Central memory CD8-positive, alpha-beta T cell (primary cell): ENCODE measurements at places on chromosomes 4 and X.

GRCh38 chrX:50000937-50001542 lies 78.6 kb downstream of the CLCN5 start:
- no peak for DNase-seq

DNA sequence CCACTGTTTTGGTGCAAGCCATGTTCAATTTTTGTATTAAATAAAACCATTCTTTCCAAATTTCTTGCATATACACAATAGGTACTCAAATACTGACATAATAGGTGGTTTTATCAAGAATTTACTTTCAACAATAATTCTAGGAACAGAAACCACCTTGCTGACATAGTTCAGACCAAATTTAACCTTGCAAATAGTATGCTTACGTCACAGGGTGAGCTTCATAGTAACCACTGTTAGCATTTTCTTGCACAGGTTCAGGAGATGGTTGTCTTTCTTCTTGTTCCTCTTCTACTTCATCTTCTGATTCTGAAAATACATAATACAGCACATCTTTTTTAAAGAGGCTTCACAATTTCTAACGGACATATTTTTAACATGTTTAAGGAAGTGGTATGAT lies 17.6 kb downstream of the G3BP2 start:
- DNase-seq: no peak

- DNase-seq: no peak
Observed at GRCh38 chr4:75698963-75699228, 25.5 kb upstream of the USO1 start.

DNA sequence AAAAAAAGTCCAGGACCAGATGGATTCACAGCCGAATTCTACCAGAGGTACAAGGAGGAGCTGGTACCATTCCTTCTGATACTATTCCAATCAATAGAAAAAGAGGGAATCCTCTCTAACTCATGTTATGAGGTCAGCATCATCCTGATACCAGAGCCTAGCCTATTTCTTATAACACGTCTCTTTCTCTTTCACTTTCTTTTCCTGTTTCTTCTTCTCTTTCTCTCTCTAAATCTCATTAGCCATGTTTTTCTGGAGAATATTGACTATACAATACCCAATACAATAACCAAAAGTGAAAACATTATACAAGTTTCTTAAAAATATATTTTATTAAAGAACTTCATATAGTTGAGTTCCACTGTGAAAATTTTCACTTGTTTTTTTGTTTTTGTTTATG lies 1154.9 kb upstream of the PCDH7 start:
- no peak for DNase-seq

DNA sequence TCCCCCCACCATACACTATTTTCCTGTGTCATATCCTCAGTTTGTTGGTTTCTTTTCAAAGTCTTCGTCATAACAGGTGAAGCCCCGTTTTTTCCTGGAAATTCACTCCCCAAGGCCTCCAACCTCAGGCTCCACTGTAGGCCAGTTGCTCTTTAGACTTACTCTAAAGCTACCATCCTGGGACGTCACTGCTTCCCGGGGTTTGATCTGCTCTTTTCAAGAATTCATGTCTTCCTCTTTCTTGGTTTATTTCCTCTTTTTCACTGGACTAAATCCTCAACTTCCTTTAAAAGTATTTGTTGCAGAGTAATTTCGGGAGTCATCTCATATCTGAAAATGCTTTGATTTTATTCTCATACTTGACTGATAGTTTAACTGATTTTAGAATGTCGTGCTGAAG lies 6.5 kb upstream of the SERTM2 start:
- DNase-seq: no peak

DNA sequence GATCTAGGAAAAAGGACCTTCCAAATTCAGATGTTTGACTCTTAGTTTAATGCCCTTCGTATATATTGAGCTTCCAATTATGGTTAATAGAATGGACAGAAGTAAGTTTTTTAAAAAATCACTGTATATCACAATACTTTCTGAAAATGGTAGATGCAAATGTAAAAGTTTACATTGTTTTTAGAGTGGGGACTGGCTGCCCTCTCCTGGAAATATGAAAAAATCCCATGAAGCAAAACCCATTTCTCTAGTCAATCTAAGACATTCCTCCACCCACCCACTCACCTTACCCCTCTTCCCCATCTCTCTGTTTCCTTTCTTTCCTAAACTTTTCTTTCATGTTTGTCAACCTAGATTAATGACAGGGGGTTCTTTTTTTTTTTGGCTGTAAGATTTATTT lies 134.5 kb downstream of the ARHGAP6 start:
- no peak for DNase-seq

GRCh38 chr4:19540859-19541540 lies 710.7 kb upstream of the SLIT2 start:
- DNase-seq: no peak
